ENCODE measurements at places on chromosomes 16 and 17.

- DNase-seq: no peak
Measured at GRCh38 chr17:17874478-17874877, 37.7 kb upstream of the SREBF1 start.

DNA sequence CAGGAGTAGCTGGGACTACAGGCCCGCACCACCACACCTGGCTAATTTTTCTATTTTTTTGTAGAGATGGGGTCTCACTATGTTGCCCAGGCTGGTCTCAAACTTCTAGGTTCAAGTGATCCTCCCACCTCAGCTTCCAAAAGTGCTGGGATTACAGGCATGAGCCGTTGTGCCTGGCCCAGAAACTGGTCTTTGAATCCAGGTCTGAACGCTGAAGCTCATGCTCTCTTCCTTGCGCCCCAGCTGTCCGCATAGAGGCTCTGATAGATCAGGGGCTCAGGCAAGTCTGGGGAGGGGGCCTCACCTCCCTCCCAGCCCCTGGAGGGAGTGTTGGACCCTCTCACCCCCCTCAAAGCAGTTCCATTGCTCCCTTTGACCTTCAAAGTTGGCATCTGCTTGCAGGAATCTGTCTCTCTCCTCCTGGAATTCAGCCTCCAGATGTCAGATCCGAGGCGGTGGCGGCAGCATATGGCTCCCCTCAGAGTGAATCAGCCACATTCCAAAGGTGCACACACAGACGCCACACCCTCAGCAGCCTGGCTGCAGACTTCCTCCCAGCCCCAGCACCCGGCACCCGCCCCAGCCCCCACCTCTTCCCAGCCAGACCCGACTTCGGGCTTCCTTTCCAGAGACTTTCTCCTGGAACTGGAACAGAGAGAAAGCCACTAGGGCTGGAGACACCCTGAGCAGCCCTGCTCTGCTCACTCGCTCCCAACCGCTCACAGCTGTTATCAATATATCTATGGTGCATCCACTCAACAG, 16.9 kb upstream of the GLIS2 start:
- no peak for DNase-seq

GRCh38 chr17:41168121-41168520, at the start of gene KRTAP4-3:
KRTAP4-3 (minus strand) TSS chr17:41168221; CDS start chr17:41168172, 49 bp downstream.
- DNase-seq: no peak

DNA sequence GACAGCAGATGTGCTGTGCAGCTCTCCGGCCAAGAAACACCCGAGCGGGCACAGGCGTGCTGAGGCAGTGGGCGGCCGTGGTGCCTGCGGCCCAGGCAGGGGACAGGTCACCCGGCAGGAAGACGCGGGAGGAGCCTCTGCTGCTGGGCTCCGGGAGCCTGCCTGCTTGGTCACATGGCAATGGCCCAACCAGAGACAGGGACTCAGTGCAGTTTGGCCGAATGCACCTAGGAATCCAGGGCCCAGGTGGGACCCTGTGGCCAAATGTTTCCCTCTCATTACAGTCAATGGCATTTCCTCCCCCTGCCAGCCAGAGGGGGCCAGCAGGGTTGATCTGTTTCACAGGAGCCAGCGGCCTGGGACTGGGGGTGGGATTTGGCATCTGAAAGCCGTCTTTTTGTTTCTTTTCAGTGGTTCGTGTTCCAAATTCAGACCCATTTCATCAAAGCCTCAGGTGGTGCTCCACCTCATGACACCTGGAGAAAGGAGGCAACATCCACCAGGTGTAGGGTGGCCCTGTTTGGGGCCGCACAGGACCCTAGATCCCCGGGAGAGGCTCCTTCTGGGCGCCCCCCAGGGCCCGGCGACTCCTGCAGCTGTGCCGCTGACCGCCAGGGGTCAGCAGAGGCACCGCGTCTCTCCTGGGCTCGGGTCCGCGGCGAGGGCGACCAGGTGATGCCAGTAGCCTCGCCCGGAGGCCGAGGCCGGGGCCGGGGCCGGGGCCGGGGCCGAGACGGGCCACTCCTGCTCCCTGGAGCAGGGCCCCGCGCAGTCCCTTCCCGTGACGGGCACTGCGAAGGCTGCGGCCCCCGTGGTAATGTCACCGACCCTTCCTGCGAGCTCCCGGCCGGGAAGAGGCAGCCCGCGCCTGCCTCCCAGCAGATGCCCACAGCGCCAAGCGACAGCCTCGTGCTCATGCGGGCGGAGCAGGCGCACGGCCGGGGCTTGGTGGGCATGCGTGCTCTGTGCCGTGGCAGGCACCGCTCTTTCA, 118.5 kb downstream of the C16orf78 start:
- DNase-seq: peak; percentile 42

- DNase-seq: no peak
Measured at GRCh38 chr17:31549121-31549524, 157.6 kb downstream of the RAB11FIP4 start.

DNA sequence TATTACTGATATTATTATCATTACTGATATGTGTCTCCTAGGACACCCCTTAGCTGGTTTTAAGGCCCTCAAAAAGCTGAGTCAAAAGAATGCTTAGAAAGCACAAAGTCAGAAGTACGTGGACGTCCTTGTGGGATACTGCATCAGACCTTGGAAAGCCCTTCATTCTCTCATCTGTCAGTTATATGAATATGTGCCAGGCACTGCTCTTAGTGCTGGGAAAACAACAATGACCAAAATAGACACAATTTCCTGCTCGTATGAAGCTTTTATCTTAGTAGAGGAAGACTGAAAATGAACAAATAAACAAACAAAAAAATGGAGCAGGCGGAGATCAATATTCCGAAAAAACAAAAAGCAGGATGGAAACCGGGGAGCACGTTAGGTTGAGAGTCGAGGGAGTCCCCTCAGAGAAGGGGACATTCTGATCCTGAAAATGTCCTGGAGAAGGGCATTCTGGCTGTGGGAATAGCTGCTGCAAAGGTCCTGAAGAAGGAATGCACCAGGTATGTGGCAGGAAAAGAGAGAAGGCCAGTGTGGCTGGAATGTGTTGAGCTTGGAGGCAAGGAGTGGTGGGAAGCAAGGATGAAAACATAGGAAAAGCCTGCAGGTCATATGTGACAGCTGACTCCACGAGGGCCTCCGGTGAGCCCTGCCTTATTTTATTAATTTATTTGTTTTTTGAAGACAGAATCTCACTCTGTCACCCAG, 15.5 kb upstream of the TMEM94 start:
- no peak for DNase-seq

- DNase-seq: no peak
Measured at GRCh38 chr16:73775841-73776388, 520.7 kb upstream of the PSMD7 start.

- peak; percentile 60 for DNase-seq
Measured at GRCh38 chr17:32909787-32910369, 18.1 kb upstream of the TMEM98 start.

GRCh38 chr17:48577330-48577945, 712 bp downstream of the HOXB4 start:
- no peak for DNase-seq

DNA sequence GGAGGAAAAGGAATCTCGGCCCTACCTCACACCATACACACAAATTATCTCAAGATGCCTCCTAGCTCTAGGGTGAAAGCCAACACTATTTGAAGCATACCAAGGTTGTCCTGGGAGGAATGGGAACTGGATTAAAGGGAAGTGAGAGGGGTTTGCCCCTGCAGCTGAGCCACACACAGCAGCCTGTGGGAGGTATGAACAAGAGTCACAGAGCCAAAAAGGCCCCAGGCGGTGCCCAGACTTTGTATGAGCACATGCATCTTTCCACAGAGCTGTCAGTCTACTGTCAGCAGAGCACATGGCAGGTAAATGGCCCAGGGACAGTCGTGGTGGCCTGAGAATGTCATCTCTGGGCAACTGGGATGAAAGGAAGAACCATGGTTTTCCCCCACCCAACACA, 31.0 kb upstream of the RCVRN start:
- no peak for DNase-seq

DNA sequence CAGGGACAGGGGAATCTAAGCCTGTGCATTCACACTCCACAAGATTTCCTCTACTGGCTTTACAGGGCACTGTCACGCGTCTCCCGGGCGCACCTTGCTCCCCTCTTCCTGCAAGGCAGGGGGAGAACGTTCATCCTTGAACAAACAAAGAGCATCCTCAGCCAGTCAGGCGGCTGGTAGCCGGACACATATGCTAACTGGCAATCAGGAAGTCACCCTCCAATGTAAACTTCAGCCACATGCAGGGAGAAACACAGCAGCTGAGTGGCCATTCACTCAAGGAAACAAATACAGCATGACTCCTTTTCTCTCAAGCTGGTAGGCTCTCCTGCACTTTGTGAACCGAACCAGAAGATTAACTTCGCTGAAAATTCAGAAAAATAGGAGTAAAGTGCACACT, 10.8 kb upstream of the HSBP1 start:
- DNase-seq: no peak

DNA sequence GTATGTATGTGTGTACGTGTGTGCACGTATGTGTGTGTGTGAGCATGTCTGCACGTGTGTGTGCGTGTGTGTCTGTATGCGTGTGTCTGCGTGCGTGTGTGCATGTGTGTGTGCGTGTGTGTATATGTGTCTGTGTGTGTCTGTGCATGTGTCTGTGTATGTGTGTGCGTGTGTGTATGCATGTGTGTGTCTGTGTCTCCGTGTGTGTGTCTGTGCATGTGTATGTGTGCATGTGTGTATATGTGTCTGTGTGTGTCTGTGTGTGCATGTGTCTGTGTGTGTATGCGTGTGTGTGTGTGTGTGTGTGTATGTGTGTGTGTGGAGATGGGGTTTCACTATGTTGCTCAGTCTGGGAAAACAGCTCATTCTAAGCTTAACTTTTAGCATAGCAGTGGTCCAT, 43.9 kb downstream of the ATP2C2 start:
- no peak for DNase-seq

DNA sequence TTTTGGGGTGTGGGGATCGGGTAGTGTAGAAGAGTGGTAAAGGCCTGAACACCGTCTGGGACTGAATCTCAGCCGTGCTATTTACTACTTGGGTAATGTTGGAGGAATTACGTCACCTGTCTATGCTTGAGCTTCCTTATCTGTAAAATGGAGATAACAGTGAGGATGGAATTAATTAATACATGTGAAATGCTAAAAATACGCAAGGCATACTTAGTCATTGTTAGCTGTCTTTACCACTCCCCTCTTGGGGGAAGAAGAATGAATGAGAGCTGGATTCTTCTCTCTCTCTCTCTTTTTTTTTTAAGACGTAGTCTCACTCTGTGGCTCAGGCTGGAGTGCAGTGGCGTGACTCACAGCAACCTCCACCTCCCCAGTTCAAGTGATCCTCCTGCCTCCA, 41.1 kb upstream of the TANGO6 start:
- no peak for DNase-seq

DNA sequence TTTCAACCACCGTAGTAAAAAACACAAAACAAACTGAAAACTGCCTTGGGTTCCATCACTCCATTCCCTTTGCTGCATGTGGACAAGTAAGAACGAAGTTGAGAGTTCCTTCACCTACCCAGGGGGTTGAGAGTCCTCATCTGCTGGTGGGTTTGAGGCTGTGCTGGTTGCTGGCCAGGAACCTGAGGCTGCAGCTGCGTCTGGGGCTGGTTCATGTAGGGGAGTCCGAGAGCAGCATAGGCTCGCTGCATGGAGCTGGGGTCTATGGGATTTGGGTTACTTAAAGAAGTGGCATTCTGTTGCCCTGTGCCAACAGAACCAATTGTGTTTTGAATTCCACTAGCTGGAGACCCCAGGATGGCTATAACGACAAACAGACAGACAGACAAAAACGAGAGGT, 65.2 kb upstream of the TRAP1 start:
- no peak for DNase-seq

DNA sequence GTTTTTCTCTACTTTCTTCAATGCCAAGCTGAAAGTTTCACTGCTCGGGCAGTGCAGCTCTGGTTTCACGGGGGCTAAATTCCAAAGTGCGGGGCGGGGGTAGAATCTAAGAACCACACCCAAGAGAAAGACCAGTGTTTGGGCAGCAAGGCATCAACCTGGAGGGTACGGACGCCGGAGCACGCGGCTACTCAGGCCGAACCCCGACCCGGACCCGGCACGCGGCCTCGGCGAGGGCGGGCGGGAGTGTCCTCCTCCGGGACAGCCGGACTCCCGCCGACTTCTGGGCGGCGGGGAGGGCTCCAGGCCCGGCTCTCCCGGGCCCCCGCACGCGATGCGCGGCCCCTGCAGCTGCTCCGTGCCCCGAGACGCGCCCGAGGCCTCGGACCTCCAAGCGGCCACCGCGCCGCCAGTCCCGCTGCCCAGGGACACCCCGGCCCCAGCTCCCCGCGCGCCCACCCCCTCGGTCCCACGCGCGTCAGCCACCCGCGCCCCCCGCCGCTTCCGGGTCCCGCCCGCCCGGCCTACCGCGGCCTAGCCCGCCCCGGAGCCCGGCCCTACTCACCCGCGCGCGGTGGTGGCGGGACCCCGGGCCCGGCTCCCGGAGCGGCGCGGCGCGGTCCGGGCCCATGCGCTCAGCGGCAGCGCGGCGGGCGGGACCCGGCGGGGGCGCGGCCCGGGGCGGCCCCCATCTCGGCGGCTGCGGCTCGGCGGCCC, 561 bp downstream of the AXIN1 start:
- DNase-seq: peak; percentile 44

- peak; percentile 62 for DNase-seq
Measured at GRCh38 chr16:89308391-89309333, 91.2 kb downstream of the ZNF778 start.

DNA sequence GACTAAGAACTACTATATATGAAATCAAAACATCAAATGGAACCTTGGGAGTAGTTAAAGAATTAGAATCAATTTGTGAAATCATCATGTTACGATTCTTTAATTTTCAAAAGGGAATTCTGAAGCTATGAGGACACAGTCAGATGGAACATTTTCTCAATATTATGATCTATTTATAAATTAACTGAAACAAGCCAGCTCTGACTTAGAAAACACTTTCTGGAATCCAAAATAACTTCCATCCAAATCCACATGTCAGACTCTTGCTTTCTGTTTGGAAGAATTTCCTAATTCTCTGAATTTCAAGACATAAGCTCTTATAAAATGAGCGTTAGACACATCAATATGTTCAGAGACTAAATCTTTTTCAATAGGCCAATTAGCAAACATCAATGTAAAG, 737.7 kb upstream of the SOX9 start:
- no peak for DNase-seq

DNA sequence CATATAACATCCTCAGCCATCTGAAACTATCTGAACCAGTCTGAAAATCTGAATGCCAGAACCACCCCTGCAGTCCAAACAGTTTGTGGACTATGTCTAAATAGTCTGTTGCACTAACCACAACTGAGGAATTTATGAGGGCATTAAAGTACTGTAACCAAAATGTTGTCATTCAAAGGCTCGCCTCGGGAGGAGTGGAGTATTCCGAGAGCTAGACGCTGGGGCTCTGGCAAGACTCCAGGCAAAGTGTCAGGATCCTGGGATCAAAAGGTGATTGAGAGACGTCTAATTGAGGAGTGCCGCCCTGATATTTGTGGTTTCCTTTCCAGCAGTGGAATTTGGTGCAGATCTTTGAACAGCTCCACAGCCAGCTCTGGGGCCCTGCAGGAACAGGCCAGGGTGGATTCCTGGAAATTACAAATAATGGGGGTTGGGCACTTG, 142.9 kb upstream of the MYOCD start:
- DNase-seq: no peak

All from activated CD4-positive, alpha-beta T cell treated with anti-CD3 and anti-CD28 coated beads, Interleukin-2, amount 10 ng/mL, durations not matched to agents 7 days and 5 days (primary cell).